ENCODE measurements at places on chromosomes 12 and 14.

DNA sequence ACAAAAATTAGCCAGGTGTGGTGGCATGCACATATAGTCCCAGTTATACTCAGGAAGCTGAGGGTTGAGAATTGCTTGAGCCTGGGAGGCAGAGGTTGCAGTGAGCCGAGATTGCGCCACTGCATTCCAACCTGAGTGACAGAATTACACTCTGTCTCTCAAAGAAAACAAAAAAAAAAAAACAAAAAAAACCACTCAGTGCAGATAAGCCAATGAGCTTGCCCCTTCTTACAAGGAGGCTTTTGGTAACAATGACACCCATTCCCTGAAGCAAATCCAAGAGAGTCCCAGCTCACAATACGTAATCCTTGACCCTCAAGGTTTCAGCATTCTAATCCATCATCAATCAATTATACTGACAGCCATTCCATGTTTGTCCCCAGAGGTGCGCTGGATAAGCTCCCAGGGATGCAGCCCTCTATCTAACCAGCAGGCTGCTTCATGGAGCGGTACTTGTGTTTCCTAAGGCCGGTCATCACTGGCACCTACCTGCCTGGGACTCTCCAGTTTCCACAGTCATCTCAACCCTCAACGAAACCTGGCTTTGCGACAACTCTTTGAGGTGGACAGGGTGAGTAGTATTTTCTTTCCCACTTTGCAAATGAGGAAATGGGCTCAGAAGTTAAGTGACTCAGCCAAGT lies 12.4 kb downstream of the GCN1 start:
- no peak for DNase-seq

- DNase-seq, result no peak
These were observed 55.5 kb downstream of the KCNA5 start for GRCh38 chr12:5099136-5099535.

DNA sequence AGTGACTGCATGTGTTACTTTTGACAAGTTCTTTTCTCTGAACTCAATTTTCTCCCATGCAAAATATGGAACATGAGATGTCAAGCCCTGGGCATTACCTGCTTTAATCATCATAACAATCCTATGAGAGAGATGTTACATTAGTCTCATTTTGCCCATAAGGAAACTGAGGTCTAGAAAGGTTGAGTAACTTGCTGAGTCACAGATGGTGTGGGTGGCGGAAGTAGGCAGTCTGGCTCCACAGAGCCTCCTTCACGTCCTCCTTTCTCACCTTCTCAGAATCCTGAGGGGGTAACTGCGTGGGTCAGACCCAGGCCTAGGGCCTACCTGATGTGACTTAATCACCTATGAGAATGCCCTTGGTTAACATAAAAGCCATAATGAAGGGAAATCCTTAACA lies 50.7 kb downstream of the TMTC1 start:
- DNase-seq, result no peak

DNA sequence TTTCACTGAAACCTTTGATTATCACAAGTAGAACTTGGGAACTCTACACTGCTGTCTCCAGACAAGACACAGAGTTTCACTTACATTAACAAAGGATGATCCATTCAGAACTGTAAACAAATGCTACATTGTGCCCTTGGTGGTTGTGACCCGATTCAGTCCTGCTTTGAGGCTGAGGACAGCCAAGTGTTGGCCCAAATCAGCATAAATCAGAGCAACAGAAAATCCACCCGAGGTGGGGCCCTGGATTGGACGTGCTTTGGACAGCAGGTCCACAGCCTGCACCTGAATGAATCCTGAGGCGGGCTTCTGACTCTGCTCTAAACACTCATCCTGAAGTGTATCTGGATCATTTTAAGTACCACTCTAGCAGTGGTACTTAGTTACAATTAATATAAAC lies 68.8 kb downstream of the PPP2R5C start:
- DNase-seq, result no peak

DNA sequence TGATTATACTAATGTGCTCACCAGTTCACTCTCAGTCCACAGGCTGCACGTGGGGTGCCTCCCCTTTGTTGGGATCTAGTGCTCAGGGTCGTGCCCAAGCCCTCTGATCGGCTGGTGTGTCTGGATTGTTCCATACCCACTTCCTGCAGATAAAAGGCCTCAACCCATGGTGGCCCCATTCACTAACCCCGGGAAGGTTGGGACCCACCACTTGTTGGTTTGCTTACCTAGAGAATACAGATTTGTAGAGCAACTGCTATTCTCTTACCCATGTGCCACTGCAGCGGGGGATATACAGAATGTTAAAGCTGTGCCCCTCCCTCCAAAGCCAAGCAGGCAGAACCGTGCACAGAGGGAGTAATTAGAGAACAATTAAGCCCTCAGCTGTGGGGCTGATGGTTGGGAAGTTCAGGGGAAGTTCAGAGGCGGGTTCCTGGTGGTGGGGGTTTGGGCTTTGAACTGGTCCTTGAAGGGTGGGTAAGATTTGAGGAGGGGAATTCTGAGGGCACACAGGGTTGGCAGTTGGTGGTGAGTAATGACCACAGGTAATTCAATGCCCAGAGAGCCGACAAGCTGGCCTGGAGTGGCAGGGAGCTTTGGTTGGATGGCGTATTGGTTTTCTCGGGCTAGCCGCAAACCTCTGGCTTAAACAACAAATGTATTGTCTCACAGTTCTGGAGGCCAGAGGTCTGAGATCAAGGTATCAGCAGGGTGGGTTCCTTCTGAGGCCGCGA lies 68.8 kb downstream of the ADCK1 start:
- no peak for DNase-seq

DNA sequence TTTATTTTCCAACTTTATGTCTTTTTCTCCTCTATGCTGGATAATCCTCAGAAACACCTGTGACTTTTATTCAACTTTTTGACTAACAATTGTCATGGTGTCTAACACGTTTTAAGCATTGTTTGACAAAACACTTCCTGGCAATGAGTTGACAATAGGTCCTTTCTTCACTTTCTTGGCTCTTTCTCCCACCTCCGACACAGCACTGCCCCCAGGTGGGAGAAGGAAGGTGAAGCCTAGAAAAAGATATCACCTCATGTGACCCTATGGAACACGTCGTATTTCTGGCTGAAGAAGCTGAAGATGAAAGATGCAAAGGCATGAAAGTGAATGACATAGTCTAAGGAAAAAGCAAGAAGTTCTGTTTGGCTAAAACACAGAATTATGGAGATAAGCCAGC lies 430.0 kb downstream of the ETNK1 start:
- no peak for DNase-seq

- DNase-seq, result no peak
These were observed 243.5 kb downstream of the FBXL14 start for GRCh38 chr12:1350934-1351240.

DNA sequence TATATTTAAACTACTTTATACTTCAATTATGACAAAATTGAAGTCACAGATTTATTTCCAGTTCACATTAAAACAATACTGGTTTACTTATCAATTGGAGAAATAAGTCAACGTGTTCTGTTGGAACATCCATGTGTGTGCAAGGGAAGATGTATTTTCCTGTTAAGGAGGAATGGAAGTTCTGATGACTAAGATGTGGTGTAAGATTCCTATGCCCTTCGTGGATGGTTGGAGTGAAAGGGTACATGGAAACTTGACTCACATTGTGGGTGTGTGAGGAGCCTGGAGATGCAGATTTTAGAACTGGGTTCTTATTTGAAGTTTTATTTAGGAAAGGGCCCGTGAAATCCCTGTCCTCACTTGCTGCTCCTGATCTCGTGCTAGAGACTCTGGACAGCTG lies 95.3 kb downstream of the CATSPERB start:
- no peak for DNase-seq

DNA sequence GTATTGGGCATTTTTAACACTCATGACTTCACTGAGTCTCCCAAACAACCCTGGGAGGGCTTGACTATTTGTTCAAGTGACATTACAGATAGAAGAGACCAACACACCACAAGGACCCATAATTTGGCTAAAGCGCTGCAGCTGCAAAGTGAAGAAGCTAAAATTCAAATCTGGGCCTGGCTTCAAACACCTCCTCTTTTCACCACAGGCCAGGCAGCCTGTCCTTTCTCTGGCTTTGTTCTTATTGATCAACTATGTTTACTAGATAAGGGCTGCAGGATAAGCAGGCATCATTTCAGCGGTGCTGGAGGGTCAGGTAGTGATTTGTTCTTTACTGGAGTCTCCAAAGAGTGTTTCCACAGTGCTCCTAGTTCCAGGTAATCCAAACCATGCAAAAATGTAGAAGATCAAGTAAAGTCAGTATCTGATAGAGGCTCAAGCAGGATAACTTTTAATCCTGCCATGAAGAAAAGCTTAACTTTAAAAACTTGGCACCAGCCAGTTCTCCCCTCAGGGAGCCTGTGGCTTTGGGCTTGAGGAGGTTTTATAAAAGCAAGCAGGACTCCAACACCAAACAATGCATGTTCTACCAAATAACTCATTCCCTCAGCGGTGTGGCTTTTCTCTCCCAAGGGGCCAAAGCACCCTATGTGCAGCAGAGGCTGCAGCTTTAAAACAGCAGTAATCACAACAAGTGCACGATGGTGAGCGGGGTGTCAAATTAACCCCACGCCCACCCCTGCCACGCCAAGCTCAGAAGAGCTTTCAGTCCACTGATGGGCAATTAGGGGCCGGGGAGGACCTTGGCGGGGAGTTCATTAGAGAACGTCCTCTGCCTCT lies 16.8 kb downstream of the CLMN start:
- no peak for DNase-seq

DNA sequence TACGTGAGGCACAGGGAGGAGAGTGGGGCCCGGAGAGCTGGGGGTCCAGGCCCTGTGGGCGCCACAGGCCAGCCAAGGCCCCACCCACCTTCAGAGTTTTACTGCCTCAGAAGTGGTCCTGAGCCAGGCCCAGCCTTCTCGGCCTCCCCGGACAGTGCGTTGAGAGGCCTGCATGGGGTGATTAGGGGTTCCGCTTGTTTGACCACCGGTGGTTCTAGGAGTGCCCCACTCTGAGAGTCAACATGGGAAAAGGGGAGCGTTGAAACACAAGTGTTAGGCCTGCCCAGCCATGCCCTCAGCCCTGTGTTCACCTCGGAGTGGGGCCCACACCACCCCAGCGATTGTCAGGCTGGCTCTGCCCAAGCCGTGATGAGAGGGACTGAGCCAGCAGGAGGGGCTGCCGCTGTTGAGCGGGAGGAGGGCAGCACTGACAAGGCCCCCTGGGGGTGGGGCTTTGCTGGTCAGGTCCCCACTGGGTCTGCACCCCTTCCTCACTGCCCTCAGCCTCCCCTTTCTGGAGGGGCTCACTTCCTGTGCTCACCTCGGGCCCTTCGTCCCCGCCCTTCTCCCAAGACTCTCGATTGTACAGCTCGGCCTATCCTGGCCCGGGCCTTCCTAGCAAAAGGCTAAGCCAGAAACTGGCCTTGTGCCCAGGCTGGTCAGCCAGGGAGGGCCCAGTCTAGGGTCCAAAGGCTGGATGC lies 4.8 kb downstream of the CKB start:
- DNase-seq, result no peak

DNA sequence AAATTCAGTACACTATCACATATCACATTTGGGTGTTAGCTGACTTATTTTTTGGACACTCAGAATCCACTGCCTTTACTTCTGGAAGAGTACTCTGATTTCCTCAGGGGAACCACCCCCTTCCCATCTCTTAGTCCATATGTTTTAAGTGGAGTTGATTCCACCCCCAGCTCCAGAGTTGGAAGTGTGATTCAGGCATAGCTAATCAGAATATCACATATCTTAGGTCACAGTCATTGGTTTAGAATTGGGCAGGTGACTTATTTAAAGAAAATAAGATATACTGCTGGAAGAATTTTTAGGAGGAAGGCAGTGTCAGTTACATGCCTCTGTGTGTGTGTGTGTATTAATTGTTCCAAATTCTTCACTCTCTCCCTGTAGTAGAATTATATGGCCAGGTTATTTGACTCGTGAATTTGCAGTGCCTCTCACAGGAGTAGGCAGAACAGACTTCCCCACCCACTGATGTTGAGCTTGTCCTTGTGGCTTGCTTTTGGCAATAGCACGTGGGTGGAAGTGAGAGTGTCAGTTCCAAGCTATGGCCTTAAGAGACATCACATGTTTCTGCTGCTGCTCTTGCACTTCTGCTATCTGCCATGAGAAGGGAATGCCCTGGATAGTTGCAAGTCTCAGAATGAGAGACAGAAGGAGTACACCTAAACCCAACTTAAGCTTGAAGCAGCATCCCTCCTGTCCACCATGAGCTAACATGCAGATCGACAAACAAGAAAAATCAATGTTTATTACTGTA lies 6.4 kb upstream of the GAS2L3 start:
- no peak for DNase-seq

All from central memory CD8-positive, alpha-beta T cell (primary cell).